ENCODE measurements at places on chromosomes 5 and 9.
A peak's percentile ranks its signal among the peaks of the same experiment; 100 is the strongest.

- no peak for DNase-seq
Observed at GRCh38 chr5:52623291-52623690, 164.4 kb upstream of the ITGA1 start.

DNA sequence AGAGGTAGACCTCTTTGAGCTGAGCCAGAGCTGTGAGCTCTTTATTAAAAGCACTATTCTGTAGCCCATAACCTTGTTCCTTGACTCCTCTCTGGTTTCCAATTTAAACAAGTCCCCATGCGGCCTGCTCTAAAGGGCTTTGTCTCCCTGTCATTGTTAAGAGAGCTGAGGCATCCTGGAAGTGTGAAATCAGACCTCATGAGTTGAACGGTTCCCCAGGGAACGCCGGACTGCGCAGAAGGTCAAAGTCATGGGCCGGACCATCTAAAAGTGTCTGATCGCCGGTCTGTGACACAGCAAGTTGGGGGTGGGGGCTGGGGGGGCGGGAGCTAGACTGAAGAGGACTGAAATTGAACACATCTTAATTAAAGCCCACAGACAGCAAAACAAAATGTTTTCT is 265.8 kb downstream of the SLF1 start:
- no peak for DNase-seq

GRCh38 chr5:50832657-50833284 is 166.3 kb downstream of the PARP8 start:
- DNase-seq, result no peak

GRCh38 chr9:127927201-127927987 is 3.2 kb downstream of the PIP5KL1 start:
- DNase-seq, result no peak

DNA sequence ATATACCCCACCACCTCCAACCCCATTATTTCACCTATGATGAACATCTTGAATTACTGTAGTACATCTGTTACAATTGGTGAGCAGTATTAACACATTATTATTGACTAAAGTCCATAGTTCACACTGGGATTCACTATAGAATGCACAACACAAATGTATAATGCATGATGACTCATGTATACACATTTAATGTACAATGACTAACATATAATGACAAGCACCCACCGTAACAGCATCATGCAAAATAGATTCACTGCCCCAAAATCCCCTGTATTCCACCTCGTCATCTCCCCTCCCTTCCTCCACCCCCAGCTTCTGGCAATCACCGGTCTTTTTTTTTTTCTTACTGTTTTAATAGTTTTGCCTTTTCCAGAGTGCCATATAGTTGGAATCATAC is 47.1 kb upstream of the NEK6 start:
- peak; percentile 41 for DNase-seq

GRCh38 chr5:11407556-11408145 is 496.6 kb downstream of the CTNND2 start:
- DNase-seq, result no peak

GRCh38 chr5:150734579-150735384 is 24.0 kb downstream of the DCTN4 start:
- no peak for DNase-seq

- DNase-seq, result peak; percentile 55
Observed at GRCh38 chr5:167993771-167994170, 297.7 kb upstream of the WWC1 start.

DNA sequence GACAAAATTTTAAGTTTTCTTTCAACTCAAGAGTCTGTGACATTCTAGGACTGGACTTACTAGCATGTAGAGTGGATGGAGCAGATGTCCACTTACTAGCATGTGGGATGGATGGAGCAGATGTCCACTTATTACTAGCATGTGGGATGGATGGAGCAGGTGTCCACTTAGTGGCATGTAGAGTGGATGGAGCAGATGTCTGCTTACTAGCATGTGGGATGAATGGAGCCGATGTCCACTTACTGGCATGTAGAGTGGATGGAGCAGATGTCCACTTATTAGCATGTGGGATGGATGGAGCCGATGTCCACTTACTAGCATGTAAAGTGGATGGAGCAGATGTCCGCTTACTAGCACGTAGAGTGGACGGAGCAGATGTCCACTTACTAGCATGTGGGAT is 2.4 kb downstream of the SLC36A1 start:
- DNase-seq, result no peak

GRCh38 chr9:97900738-97901565 is 21.3 kb downstream of the TRMO start:
- peak; percentile 44 for DNase-seq

DNA sequence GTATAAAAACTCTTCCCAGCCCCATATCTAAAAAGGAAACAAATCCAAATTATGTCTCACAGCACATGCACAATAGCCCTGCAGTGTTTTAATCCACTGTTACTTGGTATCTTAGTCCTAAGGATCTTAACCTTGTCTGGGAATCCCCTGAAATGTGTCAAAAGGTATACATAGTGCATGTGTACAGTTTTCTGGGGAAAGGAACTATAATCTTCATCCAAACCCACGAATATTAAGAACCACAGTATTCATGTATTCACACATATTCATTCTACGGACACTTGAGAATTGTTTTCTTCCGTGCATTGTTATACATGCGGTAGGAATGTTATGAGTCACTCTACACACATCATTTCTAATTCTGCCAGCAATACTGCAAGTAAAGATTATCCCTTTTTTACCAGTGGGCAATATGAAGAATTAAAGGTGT is 47.8 kb upstream of the SNX2 start:
- DNase-seq, result no peak

DNA sequence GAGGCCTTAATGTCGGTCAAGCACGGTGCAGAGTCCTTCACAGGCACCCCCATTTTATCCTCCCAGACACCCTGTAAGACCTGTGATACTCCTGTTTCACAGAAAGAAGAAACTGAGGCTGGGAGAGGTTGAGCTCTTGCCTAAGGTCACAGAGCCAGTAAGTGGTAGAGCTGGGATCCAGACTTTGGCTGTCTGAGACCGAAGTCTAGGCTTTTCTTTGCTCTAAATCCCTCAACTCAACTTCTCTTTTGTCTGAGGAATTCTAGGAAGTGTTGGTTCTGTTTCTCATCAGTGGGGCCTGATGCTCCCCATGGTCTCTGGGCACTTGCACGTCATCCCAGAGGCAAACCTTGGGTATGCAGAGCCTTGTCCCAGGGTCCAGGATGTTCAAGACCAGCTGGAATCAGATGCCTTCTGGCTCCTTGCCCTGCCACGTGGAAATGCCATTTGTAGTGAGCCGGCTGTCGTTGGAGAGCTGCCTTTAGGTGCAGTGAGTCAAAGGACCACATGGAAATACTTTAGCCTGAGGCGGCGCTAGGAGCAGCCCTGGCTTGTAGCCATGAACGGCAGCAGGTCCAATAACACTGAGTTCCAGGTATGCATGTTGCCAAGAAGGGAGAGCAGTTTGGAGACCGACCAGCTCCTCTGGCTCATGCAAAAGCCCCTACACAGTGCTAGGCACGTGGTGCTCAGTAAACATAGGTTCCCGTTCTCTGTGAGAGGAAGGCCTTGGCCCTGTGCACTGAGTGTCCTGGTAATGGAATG is 9.2 kb downstream of the DCANP1 start:
- peak; percentile 98 for DNase-seq

DNA sequence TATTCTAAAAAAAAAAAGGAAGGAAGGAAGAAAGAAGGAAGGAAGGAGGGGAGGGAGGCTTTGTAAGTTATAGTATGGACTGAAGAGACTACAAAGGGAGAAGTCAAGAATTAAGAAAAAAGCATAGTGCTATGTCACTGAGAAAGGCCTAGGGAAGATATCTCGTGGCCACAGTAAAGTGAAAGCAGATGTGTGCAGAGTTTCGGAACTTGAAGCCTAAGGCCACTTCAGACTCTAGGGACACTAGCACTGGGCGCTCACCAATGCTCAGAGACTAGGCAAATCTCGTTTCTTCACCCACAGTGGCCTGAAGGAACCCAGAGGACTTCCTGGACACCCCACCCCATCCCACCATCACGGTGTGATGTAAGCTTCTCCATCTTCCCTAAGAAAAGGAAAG is 181.4 kb upstream of the TRPM3 start:
- no peak for DNase-seq

- no peak for DNase-seq
Observed at GRCh38 chr5:14593326-14594021, 11.9 kb downstream of the OTULINL start.

DNA sequence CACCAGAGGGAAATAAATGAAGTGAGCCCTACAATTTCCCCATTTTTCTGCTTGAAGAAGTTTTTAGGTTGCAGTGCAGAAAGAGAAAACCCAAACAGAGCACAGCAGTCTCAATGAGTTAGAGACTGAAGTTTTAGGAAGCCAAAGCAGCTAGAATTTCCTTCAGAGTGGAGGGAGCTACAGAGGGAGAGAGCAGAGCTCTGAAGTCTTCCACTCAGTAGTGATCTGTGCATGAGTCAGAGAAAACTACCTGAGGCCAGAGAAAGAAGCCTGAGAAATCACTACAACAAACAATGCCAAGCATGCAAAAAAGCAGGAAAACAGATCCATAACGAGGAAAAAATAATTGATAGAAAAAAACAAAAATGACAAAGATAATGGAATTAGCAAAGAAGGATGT is 17.9 kb upstream of the NDUFB6 start:
- DNase-seq, result no peak

DNA sequence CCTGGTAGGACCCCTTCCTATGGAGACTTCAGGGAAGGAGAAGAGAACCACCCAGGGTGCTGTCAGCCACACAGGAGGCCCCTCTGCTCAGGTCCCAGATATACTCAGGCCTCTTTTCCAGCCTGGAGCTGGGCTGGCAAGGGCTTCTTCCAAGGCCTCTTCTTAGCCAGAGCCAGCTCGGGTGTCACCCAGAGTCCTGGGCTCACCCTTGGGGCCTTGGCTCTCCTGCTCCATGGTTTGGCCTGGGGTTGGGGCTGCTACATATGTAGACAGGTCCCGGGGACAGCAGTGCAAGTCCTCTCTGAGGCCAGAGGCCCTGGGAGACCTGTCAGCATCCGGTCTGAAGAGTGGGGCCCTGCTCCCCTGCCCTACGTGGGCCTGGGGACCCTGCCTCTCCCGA is 22.8 kb downstream of the PAEP start:
- no peak for DNase-seq
